ENCODE measurements at places on chromosomes 1 and 21.
A peak's percentile ranks its signal among the peaks of the same experiment; 100 is the strongest.

GRCh38 chr1:245898581-245898980 is 608.5 kb downstream of the SMYD3 start:
- DNase-seq, result no peak

- DNase-seq, result no peak
Measured at GRCh38 chr21:29307718-29308455, 9.2 kb downstream of the BACH1 start.

GRCh38 chr1:6832531-6833188 is 47.4 kb downstream of the CAMTA1 start:
- no peak for DNase-seq

GRCh38 chr1:151811181-151811580 is 6.0 kb upstream of the LINGO4 start:
- no peak for DNase-seq

GRCh38 chr1:25706146-25707089 is 89.8 kb downstream of the MAN1C1 start:
- DNase-seq, result no peak

- no peak for DNase-seq
Measured at GRCh38 chr1:234372011-234372757, 1.1 kb upstream of the COA6 start.

DNA sequence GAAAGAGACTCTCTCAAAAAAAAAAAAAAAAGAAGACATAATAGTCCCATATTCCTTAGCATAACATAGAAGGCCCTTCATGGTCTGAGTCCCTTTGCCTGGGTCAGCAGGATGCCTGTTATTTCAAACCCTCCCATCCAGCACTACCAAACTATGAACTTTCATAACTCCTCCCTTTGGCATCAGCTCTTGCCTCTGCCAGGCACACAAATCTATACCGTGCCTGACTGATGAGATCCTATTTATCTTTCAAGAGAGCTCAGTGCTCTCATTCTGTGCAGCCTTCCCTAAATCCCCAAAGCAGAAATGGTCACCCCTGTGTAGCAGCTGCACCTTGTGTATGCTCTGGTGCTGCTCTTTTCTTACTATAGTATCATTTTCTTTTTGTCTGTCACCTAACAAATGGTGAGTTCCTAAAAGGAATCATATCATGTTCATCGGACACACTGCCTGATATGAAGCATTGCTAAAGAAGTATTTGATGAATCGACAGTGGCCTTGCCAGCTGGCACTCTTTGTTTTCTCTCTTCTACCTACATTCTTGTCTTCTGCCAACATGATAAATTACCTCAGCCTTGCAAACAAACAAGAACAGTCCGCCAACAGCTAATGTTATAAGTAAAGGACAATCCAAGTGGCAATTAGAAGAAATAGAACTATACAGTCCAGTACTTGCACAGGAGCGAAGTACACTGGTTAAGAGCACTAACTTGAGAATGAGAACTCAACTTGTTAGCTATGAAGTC is 29.9 kb downstream of the FMO4 start:
- no peak for DNase-seq

- DNase-seq, result peak; percentile 55
Measured at GRCh38 chr21:41778930-41779600, 12.2 kb upstream of the RIPK4 start.

DNA sequence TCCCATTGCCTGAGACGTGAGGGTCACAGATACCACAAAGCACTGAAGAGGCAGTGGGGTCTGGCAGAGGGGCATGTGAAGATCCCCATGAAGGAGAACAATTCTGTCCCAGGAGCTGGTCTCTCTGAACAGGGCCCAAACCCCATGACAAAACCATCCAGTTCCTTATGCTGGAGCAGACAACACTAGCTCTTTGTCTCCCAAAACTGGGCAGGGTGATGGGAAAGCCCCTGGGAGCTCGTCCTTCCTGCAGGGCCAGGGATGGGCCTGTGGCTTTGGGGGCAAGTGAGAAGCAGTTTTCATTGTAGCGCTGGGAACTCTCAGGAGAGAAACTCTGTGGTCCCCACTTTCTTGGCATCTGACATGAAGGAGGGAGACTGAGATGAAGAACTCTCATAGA is 8.8 kb downstream of the ETV3L start:
- DNase-seq, result no peak

- DNase-seq, result no peak
Measured at GRCh38 chr1:29753771-29754572, 517.6 kb downstream of the PTPRU start.

All from NCI-H748 treated with DMSO at 0.1 percent for 48 hours (cell line).